ENCODE measurements at places on chromosomes 13 and 19.

GRCh38 chr13:110316196-110316595 lies 9.1 kb downstream of the COL4A2 start:
- DNase-seq: no peak

GRCh38 chr19:11168568-11168967 lies 13.0 kb upstream of the SPC24 start:
- DNase-seq: no peak

DNA sequence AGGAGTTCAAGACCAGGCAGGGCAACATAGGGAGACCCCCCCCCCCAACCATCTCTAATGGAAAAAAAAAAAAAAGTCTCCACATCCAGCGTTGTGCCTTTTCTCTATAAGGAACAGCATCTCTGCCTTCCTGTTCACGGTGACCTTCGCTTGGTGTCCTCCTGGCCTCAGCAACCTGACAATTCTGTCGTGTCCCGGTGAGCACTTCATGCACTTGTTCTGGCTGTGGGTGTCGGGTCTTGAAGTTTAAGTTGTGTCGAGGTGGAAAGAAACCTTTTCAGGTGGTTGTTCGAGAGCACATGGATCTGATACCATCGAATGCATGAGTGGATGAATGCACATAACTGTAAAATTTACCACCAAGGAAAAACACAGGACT lies 594 bp downstream of the ZNF559 start:
- no peak for DNase-seq

DNA sequence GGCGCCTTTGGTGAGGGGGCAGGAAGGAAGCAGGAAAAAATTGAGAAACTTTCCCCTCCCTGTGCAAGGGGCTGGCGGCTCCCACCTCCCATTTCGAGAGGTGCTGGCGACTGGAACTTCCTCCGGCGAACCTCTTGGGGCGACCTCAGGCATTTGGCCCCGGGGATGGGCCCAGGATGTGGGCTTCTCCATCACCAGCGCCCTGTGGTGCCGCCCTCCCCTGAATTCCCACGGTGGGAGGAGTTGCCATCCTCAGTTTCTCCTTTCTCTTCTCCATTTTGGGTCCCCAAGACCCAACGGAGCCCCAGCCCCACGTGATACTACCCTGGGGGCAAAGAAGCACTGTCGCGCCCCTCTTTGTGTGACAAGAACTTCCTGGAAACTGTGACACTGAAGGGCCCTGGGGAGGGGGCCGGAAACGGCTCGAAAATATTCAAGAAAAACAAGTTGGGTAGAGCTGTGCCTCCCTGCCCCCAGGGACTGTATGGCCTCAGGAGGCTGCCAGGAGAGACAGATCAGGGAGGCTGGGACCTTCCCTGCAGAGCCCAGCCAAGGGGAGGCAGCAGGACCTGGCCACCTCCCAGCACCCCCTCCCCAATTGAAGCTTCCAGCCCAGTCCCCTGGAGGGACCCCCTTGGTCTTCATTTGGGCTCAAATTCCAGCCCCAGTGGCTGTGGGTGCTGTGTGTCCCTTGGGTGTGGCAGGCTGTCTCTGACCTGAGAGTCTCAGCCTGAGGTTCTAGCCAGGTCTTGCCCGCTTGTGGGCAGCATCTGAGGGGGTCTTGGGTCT lies 16.2 kb upstream of the AP1M2 start:
- peak; percentile 93 for DNase-seq

DNA sequence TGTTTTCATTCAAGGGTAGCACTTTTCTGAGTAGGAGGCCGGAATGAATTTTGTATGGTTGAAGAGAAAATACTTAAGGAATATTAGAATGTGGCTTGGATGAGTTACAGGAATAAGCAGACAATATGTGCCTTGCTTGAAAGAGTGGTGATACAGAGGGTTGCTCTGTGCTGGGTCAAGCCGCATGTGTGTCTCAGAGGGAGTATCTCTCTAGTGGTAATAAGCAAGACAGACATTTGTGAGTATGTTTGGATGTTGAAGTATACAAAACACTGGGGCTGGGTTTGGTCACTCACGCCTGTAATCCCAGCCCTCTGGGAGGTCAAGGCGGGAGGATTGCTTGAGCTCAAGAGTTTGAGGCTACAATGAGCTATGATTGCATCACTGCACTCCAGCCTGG lies 103.9 kb downstream of the LMO7 start:
- no peak for DNase-seq

GRCh38 chr19:32669310-32669709 lies 5.7 kb downstream of the ANKRD27 start:
- DNase-seq: no peak

DNA sequence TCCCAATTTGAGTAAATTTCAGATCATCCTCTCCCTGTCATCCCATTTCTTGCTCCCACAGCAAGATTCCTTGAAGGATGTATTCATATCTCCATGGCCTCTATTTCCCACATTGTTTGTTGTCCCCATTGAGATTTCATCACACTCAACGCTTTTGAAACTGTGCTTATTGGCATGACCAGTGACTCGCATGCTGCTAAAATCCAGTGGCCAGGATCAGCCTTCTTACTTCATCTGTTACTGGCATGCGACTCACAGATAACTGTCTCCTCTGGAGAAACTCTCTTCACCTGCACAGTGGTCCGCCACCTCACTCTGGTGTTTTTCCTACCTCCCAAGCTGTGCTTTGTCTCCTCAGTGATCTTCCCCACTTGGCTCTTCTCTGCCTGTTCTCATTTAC lies 95.8 kb downstream of the WASF3 start:
- DNase-seq: no peak

DNA sequence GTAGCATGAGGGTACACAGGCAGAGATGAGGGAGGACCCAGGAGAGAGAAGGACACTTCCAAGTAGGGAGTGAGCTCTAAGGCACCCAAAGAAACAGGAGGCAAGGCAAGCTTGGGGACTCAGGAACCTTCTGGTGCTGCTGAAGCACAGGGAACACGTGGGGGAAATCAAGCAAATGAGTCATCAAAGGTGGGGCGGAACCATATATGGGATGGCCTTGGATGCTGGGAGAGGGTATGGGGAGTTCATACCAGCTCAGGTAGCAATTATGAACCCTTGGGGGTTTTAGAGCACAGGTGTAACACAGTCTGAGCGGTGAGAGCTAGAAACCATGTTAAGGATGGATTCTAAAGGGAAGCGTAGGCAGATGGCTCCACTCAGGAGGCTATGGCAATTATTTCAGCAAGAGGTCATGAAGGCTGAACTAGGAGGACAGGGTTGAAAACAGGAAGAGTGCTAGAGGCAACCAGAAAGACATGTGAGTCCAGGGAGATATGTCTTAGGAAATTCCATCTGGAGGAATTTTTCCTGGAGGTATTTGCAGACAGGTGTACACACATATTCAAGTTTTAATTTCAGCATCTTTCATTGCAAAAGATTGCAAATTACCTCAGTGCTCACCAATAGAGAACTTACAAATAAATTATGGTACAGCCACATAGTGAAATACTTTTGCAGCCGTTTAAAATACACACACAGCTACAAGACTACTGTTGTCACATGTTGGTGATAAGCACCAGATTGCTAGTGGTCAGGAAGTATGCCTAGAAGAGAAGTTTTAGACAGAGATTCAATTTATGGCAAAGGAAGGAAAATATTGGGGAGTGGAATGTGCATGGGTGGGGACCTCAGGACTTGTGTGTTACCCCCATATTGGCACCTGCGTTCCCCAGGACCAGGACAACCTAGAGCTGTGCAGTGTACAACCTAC lies 77.0 kb downstream of the STARD13 start:
- no peak for DNase-seq

DNA sequence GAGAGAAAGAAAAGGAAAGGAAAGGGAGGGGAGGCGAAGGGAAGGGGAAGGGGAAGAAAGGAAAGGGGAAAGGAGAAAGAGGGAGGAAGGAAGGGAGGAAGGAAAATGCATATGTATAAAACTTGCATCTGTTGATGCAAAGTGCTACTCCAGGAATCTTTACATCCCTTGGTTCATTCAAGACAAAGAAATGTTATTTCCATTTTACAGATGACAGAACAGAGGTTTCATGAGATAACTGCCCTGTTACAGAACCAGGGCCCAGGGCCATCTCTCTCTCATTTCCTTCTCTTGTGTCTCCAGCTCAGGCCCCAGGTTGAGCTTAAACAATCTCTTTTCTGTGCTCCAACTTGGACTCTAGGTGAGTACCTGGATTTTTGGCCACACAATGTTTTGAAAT lies 1.8 kb upstream of the SLC25A30 start:
- DNase-seq: no peak

GRCh38 chr19:39304701-39305571 lies 8.7 kb downstream of the IFNL1 start:
- no peak for DNase-seq

DNA sequence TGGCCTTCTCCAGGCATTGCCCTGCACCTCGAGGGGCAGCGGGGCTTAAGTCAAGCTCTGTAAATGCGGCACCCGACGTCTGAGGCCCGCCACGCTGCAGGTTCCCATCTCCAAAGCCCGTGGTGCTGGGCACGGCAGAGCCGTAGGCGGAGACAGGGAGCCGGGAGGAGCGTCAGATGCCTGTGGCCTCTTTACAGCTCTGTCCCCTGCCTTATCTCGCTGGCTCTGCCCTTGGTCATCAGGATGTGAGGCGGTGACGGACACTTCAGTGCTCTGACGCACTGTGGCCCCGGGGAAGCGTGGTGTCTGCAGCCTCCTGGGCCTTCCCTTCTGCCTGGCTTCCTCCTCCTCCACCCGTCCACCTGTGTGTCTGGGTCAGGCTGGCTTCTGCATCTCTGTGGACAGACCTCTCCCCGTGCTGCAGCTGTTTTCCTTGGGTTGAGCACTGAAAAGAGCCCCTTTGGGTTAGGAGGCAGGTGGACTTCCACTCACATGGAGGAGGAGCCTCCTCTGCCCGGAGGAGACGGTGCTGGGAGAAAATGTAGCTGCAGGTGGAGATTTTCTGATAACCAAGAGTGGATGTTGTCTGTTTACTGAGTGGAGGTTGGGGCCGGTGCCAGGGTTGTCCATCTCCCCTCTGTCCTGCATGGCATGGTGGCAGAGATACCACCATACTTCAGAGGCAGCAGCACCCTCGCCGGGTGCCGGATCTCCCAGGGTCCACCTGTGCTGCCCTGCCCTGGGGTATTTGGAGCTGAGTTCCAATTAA lies 14.6 kb downstream of the MCF2L start:
- no peak for DNase-seq

GRCh38 chr13:52359534-52359933 lies 46.4 kb downstream of the THSD1 start:
- DNase-seq: no peak

DNA sequence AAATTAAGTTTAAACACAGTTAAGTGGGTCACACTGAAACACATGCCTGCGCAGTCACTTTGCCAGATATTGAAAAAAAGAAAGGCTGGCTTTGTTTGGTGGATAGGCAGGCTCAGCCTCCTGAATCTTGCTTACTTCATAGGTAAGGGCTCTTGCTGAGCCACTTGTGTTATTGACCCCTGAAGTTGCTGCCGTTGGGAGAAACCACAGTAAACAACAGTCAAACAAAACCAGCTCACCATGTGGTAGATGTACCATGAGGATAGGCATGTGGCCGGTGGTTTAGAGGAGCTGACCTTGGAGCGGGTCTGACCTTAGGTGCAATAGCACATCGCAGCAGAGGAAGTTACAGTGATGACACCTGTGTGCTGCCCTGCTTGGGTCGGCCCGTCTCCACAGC lies 52.2 kb downstream of the SPATA13 start:
- no peak for DNase-seq

DNA sequence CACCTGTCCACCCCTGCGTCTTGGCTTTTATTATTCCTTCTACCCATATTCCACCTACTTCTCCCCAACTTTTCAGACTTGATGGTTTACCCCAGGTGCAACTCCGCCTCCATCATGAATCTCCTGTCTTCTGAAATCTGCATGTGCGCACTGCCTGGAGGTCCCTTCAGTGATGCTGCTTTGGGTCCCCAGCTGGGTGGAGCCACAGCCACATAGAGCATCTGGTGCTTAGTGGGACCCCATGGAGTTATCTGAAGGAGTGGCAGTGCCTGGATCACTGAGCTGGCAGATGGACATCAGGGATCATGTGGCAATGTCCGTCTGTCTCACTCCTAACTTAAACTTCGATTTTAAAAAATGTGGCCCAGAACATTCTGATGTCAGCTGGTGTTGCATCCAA lies 13.5 kb downstream of the ZNF536 start:
- no peak for DNase-seq

GRCh38 chr13:45696610-45697226 lies 5.4 kb upstream of the CBY2 start:
- no peak for DNase-seq

GRCh38 chr13:65719831-65720230 lies 1510.3 kb downstream of the PCDH9 start:
- DNase-seq: no peak

GRCh38 chr19:5818594-5818993 lies 13.7 kb downstream of the NRTN start:
- DNase-seq: no peak

DNA sequence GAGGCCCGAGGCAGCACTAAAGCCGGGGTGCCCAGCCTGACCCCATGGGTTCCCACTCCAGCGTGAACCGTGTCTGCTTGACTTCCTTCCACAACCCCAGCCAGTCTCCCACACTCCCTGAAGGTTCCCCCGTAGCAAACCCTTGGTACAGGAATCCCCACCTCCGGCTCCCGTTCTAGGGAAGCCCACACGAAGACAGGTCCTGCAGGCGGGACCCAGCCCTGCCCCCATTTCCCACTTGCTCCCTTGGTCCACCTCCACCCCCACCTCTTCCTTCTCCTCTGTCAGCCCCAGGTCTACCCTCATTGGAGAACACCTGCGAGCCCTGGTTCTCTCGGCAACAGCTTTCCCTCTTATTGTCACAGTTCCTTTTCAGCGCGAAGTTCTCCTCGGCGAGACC lies 23.9 kb downstream of the C19orf81 start:
- no peak for DNase-seq

GRCh38 chr13:41651413-41652058 lies 194.2 kb downstream of the RGCC start:
- DNase-seq: no peak

DNA sequence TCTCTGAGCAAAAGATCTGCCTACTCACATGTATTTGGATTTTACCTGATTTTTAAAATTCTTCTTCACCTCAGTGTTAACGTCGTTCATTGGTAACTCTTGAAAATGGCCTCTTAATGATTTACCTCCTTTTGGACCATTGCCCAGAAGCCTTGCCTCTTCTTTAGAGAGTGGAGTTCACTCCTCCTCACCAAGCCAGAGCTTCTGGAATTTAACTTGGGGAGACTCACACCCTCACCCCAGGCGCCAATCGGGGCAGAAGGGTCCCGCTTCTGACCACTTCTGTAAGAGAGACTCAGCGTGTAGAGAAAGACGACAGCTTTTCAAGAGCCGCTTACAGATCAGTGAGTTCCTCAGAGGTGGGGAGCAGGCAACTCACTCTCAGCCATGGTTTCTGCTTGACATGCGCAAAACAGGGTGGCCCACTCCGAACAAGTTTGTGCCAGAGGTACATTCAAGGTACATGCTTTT lies 2.7 kb downstream of the PNMA8C start:
- no peak for DNase-seq

GRCh38 chr13:76684336-76684735 lies 201.9 kb downstream of the KCTD12 start:
- no peak for DNase-seq

GRCh38 chr19:30174791-30175190 lies 197.4 kb upstream of the ZNF536 start:
- no peak for DNase-seq

GRCh38 chr13:71619096-71619495 lies 247.9 kb downstream of the DACH1 start:
- DNase-seq: no peak
